ENCODE measurements at places on chromosomes 12 and 14.

DNA sequence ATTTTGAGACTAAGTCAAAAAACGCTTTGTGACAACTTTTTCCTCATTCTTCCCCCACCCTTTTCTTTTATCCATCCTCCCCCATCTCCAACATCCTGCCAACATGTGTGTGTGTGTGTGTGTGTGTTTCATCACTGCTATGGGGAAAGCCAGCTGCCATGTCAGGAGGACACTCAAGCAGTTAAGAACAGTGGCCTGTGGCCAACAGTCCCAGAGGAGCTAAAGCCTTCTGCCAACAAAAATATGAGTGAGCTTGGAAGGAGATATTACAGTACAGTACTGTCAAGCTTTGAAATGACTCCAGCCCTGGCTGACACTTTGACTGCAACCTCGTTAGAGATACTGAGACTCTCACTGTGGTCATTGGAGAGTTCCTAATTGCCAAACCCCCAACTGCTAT is 5.0 kb upstream of the CSRP2 start:
- DNase-seq, result peak; percentile 27

DNA sequence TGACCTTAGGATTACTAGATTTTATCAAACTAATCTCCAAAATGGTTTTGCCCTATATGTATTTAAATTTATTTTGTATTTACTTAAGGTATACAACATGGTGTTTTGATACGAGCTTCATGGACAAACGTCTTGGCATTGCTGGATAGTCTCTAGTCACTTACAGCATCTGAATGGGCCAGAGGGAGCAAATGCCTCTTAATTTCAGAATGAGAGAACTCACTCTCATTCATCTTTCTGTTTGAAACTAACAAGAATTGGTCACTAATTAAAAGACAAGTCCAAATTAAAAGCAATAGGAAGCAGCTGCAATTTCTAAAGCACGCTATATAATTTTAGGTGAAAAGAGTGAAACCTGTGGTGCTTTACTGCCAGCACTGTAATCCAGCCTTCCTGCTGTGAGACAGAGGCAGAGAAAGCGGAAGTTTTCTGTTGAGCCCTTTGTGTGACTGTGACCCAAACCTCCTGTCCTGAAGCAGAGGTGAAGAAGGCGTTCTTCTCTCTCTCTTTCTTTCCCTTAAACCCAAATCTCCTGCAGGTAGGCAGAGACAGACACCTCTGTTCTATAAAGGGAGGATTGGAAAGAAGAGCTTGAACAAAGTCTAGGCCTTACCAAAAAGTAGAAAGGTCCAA is 184.6 kb upstream of the NAV3 start:
- no peak for DNase-seq

GRCh38 chr12:92861381-92861780 is 67.7 kb downstream of the EEA1 start:
- no peak for DNase-seq

- DNase-seq, result no peak
These were observed 42.1 kb downstream of the KRT80 start for GRCh38 chr12:52149651-52150241.

DNA sequence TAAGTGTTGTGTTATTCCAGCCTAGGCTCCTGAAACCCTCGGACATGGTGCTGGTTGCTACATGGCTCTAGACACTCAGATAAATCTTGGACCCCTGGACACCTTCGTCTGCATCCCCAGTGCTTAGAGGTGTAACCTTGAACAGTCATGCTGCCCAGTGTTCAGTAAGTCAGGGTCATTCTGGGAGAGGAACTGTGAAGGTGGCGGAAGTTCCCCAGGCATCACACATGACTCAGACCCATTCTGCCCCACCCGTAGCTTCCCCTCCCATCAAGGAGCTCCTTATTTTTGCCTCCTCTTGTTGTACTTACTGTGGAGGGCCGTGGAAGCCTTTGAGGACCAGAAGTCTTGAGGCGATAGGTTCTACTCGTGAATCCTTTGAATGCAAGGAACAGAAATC is 18.1 kb upstream of the SSPN start:
- DNase-seq, result no peak

DNA sequence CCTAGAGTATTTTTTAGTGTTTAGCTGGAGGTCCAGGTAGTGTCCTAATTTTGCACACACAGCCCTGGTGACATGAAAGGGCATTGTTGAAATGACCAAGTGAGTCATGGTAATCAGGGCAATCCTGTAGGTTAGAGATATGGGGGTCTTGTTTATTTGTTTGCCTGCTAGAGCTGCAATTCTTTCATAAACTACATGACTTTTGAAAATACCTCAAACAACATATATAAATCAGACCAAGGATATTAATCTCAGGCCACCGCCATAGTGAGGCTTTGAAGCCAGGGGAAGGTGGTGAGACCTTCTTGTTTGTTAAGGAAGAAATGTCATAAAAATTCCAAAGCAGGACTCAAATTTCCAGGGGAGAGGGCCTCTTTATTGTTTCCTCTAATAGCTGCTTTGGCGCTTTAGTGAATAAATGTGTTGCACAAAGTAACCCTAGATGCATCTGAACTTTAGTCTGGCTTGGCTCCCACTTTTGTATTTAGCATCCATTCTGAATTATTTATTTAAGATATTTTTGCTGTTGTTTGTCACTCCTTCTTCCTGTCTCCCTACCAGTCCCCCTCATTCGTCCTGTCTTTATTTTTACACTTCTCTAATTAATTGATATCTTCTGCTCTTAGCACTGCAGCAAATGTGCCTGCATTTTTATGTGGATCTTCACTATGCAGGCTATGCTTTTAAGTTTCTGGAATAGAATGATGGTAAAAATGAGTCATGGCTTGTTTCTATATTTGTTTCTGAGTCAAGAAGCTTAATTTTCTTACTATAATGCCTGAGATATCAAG is 430.3 kb downstream of the RAD51B start:
- DNase-seq, result no peak

GRCh38 chr14:102528431-102529170 is 19.0 kb upstream of the ANKRD9 start:
- no peak for DNase-seq

DNA sequence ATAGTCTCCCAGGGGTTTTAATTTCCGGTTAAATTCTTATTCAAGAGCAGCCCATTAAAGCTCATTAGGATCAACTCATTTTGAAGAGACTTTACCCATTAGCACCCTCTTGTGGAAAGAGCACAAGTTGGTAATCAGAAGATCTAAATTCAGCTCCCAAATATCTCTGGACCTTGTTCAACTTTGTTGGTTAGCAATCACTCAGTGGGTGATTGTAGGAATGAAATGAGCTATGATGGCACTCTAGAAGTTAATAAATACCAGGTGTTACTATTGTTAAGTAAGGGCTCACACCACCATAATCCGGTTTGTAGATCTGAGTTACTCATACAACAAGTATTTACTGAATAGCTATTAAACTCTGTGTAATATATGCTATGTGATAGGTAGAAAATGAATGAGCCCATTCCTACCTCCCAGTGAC is 42.9 kb downstream of the TRIP11 start:
- DNase-seq, result no peak

GRCh38 chr14:24389226-24389848 is 9.5 kb upstream of the NYNRIN start:
- no peak for DNase-seq

DNA sequence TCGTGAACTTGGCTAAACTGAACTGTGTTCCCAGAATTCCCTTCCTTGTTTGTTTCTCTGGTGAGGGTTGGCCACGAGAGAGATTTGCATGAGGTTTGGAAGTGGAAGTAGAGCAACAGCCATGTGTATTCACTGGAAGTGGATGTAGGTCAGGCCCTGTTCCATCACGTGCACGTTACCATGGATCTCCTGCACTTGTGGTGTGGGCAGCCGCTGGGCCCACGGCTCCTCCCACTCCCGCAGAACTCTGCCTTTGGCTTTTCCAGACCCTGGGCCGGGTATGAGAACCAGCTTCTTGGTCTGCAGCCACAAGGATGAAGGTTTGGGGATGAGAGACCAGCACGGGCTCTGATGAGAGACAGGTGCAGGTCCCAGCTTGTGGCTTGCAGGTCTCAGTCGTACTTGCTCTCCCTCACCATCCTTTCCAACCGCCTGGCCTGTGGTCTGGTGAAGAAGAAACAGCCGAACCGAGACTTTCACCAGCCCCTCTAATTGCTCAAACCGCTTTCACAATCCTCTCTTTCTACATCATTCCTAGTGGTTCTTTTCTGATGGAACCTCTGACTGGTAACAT is 94.9 kb downstream of the DUSP16 start:
- DNase-seq, result no peak

DNA sequence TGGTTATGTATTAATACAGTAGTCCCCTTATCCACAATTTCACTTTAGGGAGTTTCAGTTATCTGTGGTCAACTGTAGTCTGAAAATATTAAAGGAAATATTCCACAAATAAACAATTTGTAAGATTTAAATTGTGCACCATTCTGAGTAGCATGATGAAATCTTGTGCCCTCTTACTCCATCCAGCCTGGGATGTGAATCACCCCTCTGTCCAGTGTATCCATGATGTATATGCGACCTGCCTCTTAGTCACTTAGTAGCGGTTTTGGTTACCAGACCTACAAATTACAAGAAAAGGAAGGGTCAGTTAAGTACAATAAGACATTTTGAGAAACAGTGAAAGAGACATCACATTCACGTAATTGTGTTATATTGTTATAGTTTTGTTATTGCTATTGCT is 39.9 kb upstream of the MDGA2 start:
- DNase-seq, result no peak

DNA sequence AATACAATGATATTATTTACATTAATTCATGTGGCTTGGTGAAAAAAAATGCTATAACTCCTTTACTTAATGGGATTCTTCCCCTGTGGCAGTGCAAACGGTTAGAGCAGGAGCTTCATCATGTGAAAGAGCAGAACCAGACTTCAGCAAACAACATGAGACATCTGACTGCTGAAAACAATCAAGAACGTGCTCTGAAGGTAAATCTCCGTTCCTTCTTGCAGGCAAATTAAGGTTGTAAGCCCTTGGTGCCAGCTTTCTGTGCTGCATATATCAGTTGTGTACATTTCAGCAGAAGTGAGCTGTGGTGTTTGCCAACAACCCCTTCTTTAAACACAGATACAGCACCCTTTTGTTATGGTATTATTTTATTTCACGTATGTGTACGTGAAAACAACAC is 171.7 kb downstream of the MIPOL1 start:
- DNase-seq, result no peak

- no peak for DNase-seq
These were observed 73.0 kb downstream of the CIT start for GRCh38 chr12:119804011-119804641.

- no peak for DNase-seq
These were observed 2.5 kb upstream of the LRRK2 start for GRCh38 chr12:40222247-40222646.

DNA sequence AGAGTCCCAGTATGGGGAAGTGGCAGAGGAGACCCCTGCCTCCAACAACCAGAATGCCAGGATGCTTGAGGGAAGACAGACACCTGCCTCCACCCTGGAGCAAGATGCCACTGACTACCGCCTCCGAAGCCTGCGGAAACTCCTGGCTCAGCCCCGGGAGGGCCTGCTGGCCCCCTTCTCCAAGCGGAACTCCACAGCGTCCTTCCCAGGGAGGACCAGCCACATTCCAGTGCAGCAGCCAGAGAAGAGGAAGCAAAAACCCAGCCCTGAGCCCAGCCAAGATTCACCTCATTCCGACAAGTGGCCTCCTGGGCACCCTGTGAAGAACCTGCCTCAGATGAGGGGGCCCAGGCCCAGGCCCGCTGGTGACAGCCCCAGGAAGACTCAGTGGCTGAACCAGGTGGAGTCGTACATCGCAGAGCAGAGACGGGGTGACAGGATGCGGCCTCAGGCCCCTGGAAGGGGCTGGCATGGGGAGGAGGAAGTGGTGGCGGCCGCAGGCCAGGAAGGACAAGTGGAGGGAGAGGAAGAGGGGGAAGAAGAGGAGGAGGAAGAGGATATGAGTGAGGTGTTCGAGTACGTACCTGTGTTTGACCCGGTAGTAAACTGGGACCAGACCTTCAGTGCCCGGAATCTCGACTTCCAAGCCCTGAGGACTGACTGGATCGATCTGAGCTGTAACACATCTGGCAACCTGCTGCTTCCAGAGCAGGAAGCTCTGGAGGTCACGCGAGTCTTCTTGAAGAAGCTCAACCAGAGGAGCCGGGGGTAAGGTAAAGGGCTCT is 93.7 kb downstream of the B4GALNT3 start:
- no peak for DNase-seq

DNA sequence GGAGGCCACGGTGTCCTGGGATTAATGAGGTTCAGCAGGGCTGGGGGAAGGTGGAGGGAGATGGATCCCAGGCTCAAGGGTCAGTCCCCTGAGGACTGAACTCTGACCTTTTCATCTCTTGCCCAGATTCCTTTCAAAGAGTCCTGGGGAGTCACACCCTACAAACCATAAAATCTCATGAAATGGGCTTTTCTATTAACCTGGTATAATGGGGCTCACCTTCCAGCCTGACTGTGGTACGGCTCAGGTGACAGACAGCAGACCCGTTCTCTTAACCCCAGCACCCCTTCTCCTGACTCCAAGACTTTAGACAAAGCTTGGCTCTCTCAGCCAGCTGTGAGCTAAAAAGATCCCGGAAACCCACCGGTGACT is 268.2 kb downstream of the ADGRD1 start:
- DNase-seq, result no peak

All from ovary (tissue), 10 donors.